Stimulated activated naive B cell treated with anti-CD40 and anti-IgM and Interleukin-4, amounts not matched to agents 10 μg/mL and 1 μg/mL and 100 μg/mL, for 72 hours (primary cell): ENCODE measurements at places on chromosomes 5 and 9.

DNA sequence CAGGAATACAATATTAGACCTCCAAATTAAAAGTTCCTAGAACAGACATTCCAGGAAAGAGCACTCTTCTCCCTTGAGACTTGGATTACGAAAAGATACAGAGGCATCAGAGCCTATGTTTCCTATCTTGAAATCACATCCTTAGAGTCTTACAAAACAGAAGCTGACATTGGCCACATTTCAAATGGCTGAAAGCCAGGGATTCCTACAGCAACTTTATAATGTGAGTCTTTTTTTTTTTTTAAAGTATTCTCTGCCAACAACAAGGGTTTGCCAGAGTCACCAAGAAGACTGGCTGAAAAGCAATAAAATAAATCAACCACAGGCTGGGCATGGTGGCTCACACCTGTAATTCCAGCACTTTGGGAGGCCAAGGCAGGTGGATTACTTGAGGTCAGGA lies 63.1 kb downstream of the TRPM6 start:
- H3K36me3 ChIP-seq: no peaks in the 10 kb centered on the region
- H3K4me3 ChIP-seq: no peak overlapping the region
- H3K27ac ChIP-seq: no peak overlapping the region
- no peak for DNase-seq

GRCh38 chr9:121620777-121621449 lies 30.5 kb upstream of the DAB2IP start:
- H3K4me3 ChIP-seq: no peak overlapping the region
- no peak for DNase-seq
- H3K27ac ChIP-seq: no peak overlapping the region
- peaks cover 5% of the 10 kb centered on the region for H3K4me1 ChIP-seq

GRCh38 chr5:80935811-80936385 lies 24.3 kb upstream of the RASGRF2 start:
- H3K4me1 ChIP-seq: no peaks in the 10 kb centered on the region
- H3K27me3 ChIP-seq: no peaks in the 10 kb centered on the region
- DNase-seq: no peak
- H3K36me3 ChIP-seq: peaks cover 4% of the 10 kb centered on the region
- H3K27ac ChIP-seq: no peak overlapping the region

DNA sequence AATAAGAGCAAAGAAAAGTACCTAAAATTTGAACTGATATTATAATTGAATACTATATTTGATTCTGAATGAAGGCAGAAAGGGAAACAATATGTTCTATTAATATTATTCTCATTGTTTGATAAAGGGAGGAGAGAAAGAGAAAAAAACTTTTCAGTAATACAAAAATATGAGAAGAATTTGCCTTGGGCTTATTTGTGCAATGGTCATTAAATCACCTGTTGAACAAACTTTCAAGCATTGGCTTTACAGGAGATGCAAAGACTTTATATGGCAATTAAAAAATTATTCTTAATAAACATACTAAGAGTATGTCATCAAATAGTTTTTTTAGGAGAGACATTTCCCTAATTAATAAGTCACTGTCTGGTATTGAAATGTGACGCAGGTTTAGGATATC lies 85.0 kb downstream of the CSNK1G3 start:
- no peak overlapping the region for H3K4me3 ChIP-seq
- no peaks in the 10 kb centered on the region for H3K27me3 ChIP-seq
- peaks cover 30% of the 10 kb centered on the region for H3K36me3 ChIP-seq
- no peak overlapping the region for H3K27ac ChIP-seq

GRCh38 chr5:88190106-88190834 lies 78.4 kb downstream of the TMEM161B start:
- no peaks in the 10 kb centered on the region for H3K27me3 ChIP-seq
- peak overlapping the region; percentile 31 for H3K27ac ChIP-seq
- no peaks in the 10 kb centered on the region for H3K4me1 ChIP-seq
- H3K4me3 ChIP-seq: no peak overlapping the region
- peaks cover 54% of the 10 kb centered on the region for H3K36me3 ChIP-seq

- peaks cover 8% of the 10 kb centered on the region for H3K4me1 ChIP-seq
- H3K4me3 ChIP-seq: no peak overlapping the region
- no peak overlapping the region for H3K27ac ChIP-seq
Observed at GRCh38 chr9:638152-638551, 203.3 kb upstream of the DMRT1 start.

- H3K4me3 ChIP-seq: no peak overlapping the region
- no peaks in the 10 kb centered on the region for H3K36me3 ChIP-seq
- H3K4me1 ChIP-seq: no peaks in the 10 kb centered on the region
- DNase-seq: no peak
Observed at GRCh38 chr5:35032356-35032755, 15.4 kb downstream of the AGXT2 start.
